Placental pericyte (primary cell): ENCODE measurements at places on chromosomes 7 and 10. TPM values are rescaled to one million over a fixed set of nuclear protein-coding genes. Genes with fewer than 3 reads are reported as not detected.

The ZNF503 gene
- total RNA-seq, result 8.3 and 15.9 TPM in 2 replicates

The PGAM2 gene
- 0.44 TPM in 1 of 2 replicates, not detected in the other for total RNA-seq

The ARHGEF5 gene
- 2.2 and 3.1 TPM in 2 replicates for total RNA-seq

The PAX4 gene
- total RNA-seq, result not detected in 2 replicates

The ADK gene
- 21.4 and 43.5 TPM in 2 replicates for total RNA-seq

The LRRC18 gene
- total RNA-seq, result not detected in 2 replicates

The NUTM2A gene
- total RNA-seq, result 0.66 and 0.86 TPM in 2 replicates

The OR9A2 gene
- not detected in 2 replicates for total RNA-seq

The KLF14 gene
- 0.14 and 0.22 TPM in 2 replicates for total RNA-seq

The WDFY4 gene
- under 0.01 TPM in 1 of 2 replicates, not detected in the other for total RNA-seq

The FRG2B gene
- not detected in 2 replicates for total RNA-seq

The HMX2 gene
- total RNA-seq, result not detected in 2 replicates

The DYDC2 gene
- not detected in 2 replicates for total RNA-seq

The METTL27 gene
- 1.1 and 2.4 TPM in 2 replicates for total RNA-seq

The NUB1 gene
- total RNA-seq, result 30.8 and 68.1 TPM in 2 replicates

The ARMC3 gene
- total RNA-seq, result under 0.01 TPM in 1 of 2 replicates, not detected in the other

The ENKUR gene
- not detected in 2 replicates for total RNA-seq
